ENCODE measurements at places on chromosomes 4 and X. TPM values are rescaled to one million over a fixed set of nuclear protein-coding genes. Genes with fewer than 3 reads are reported as not detected.
A peak's percentile ranks its signal among the peaks of the same experiment; 100 is the strongest.

DNA sequence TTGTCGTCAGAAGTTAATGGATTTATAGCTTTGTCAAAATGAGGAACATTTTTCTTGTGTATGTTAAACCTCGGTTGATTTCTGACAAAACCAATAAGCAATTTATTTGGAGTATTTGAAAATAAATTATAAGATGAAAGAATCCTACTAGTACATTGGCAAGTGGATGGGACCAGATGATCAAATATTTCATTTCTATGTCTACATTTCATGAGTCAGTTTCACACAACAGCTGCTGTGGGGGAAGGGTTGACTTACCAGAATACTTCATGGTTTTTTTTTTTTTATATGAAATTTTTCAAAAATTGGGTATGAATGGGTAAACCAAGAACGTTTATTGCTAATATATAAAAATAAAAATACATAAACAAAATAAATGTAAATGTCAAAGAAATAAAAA, 39.4 kb downstream of the RAPGEF2 start:
- no peak for DNase-seq

DNA sequence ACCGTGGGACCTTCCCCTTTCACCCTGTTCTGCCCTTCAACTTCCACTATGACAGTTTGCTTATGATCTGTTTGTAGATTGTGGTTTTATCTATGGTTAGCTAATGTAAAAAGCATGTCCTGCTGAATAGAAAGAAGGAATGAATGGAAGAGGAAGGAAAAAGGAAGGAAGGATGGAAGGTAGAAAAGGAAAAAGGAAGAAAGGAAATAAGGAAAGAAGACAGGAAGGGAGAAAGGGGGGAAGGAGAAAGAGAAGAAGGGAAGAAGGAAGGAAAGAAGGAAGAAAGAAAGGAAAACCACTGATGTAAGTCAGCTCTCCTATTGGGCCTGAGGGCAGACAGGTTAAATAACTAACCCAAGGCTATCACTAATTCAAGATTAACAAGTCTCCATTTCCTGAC, 319.1 kb upstream of the KLF3 start:
- DNase-seq = no peak

GRCh38 chr4:106869551-106869950, 166.6 kb downstream of the DKK2 start:
- DNase-seq = no peak

DNA sequence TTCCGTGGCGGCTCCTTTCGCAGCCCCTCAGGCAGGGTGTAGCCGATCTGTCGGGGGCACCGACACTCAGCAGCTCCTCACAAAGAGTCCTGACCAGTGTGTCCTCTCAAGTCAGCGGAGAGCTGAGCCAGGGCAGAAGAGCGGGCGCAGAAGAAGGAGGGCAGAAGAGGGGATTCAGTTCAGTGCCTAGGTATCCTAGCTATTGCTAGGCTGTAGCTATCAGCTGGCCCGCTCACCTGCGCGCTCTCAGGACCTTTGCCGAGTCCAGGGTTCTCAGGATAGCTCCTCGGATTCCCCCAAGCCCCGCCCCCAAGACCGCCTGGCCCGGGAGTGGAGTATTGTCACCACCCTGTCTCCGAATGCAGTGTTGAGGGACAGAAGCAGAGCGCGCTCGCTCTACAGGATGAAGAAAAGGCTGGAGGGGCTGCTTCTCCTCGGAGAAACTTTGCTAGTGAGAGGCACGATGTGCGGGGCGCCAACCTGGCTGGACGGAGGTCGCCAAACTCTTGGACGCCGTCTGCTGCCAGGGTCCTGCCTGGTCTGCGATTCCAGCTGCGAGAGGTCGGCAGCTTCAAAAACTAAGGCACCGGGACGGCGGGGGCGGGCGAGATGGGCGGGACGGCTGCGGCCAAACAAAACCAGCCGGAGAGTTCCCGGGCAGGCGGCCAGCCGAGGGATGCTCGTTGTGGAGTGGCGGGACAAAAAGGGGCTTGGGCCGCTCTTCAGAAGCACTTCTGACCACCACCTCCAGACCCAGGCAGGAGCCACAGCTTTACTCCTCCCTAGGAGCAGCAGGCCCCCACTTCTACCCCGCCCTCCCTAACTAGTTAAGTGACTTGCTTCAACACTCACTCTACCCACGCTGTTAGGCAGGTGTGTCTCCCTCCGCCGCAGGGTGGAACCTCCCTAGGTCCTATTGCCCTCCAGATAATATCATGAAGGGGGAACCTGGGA, at the start of gene XKRX:
Gene XKRX (minus strand): TSS at position 258 of the 954 bp plus-strand sequence. CDS start 613 bp downstream, outside the sequence.
- DNase-seq = peak; percentile 31

DNA sequence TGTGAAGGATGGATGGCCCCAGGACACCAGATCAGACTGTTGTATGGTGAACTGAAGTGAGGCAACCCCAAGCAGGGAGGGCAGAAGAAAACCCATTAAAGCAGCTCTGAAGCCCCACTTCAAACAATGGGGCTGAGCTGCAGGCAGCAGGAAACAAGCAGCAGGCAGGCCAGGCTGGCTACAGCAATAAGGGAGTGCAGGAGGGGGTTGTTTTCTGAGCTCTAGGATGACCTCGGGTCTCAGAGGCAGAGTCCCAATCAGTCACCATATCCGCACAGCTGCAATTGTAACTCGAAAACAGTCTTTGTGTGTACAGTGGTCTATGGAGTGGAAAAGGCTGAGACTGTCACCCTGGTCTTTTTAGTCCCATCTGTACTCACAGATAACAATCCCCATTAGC, 90.4 kb downstream of the COL4A6 start:
- no peak for DNase-seq

- DNase-seq = no peak
Observed at GRCh38 chr4:79584902-79585301, 176.9 kb upstream of the GK2 start.

DNA sequence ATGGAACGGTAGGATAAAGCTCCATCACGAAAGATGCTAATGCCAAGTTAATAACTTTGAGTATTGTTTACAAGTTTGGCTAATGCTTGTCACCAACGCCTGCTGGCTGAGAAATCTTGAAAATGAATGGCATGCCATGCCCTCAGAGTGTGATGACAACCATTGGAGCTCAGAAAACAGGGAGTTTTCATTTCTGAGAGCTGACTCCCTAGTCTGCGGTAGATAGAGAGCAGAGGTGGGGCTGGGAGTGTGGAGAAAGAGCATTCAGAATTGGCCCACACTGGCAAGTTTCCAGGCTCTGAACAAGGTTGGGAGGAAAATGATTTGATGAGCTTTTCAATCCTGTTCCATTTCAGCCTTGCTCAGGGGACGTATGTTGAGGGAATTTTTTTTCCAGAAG, 183.9 kb downstream of the CPEB2 start:
- no peak for DNase-seq

- DNase-seq = no peak
Observed at GRCh38 chrX:74250574-74250973, 53.4 kb upstream of the ZCCHC13 start.

DNA sequence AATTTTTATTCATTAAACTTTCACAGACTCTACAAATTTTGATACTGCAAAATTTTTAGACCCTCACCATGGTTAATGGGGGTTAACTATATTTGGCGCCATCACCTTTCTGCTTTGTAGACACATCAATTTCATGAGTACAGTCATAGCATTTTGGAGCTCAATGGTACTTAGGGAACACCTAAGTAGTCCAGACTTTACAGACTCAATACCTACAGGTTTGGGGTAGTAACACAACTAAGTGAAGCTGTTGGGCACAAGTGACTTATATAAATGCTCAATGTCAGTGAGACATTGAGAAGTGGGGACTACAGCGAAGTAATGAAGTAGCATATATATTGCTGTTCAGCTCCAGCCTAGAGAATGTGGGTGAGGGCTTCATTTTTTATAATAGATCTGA, 7.5 kb downstream of the GPRIN3 start:
- DNase-seq = no peak

DNA sequence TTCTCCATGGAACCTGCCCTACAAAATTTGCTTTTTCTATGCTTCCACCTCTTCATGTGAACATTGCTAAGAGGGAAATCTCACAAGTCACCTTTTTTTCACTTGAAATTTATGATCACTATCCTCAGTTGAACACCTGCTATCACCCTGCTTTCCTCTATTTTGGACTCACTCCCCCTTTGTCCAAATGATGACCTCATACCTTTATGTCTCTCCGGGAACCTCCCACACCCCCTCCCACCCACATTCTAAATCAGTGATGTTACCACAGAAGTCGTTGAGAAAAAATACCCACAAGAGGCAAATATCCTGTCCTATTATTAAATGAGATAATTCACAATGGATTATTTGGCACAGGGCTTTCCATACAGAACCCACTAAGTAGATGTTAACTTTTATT, 156.5 kb downstream of the RNF150 start:
- no peak for DNase-seq

- DNase-seq = no peak
Observed at GRCh38 chrX:130418066-130418465, 16.3 kb downstream of the RBMX2 start.

DNA sequence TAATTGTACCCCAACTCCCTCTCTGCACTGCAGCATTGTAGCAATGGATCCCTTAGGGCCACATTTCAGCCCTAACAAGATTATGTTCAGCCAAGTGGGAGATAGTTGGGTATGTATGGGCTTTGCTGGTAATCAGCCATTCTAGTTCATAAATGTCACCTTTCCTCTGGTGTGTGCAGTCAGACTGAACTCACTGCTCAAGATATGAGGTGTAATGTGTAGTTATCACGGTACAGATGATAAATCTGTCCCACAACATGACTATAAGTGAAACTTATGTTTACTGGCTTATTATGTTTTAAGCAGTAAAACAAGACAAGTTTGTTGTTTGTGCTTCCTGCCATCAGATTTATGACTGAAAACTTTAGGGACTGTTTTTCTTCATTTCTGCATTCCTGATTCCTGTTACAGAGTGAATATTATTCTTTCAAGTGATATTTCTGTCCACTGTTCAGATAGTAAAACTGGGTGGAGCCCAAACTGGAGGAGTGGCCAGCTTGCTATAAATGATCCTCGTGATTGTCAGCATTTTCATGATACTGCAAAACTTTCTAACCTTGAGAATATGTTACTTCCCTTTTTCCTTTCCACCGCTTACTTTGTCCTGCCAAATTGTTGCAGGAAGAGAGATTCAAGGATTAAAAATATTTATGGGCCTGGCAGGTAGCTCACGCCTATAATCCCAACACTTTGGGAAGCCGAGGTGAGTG, 44.9 kb downstream of the ANAPC4 start:
- DNase-seq = no peak

DNA sequence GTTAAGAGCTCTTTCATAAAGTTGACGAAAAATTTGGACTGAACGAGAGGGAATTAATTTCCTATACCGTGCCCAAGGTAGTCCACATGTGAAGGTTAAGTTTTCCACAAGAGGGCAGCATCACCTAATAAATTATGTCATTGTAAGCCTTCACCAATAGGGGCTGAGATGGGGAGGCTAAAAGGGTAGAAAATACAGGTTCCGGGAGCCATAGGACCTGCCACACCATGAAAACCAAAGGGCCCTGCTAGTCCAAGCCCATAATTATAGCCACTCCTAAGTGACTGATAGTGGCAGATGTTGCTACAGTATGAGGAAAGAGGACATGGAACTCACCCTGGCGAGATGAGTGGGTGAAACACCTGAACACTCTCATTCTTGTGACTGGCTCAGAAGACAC, 122.2 kb downstream of the SHROOM4 start:
- no peak for DNase-seq

DNA sequence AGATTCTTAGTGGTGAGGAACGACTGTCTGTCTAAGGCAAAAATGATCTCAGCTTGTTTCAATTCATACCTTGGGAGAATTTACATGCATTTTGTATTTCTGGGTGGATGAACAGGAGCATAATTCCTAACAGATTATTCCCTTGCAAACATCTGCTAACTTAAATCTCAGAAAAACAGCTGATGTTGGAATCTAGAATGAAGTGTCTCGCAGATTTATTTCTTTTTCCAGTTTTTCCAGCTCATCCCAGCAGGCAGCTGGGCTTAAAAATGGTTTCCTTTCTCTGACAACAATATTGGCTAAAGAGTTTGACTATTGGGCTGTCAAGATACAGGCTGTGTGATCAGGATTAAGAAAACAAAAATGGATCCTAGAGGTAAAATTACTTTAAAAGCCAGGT, 1.1 kb downstream of the LNX1 start:
- no peak for DNase-seq

- DNase-seq = no peak
Observed at GRCh38 chr4:75107755-75108612, 175.1 kb downstream of the PARM1 start.

GRCh38 chr4:1683261-1683735, 815 bp downstream of the FAM53A start:
- peak; percentile 72 for DNase-seq

DNA sequence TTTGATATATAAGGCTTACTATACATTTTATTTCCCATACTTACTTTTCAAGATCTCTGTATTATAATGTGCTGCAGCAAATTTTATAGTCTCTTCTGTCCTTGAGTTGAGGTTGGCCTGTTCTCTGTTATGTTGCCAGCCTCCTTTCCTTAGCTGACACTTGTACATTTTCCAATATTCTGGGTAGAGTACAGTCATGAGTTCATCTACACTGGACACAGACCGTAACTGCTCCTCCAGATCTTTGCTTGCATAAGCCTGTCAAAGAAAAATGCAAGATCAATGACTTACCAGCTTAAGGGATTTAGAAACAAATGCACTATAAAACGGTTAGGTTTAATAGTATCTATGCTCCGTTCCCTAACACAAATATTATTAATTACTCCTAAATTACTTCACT, 63.2 kb downstream of the VEGFC start:
- no peak for DNase-seq

GRCh38 chrX:47633689-47634590, 4.2 kb upstream of the CFP start:
- no peak for DNase-seq

DNA sequence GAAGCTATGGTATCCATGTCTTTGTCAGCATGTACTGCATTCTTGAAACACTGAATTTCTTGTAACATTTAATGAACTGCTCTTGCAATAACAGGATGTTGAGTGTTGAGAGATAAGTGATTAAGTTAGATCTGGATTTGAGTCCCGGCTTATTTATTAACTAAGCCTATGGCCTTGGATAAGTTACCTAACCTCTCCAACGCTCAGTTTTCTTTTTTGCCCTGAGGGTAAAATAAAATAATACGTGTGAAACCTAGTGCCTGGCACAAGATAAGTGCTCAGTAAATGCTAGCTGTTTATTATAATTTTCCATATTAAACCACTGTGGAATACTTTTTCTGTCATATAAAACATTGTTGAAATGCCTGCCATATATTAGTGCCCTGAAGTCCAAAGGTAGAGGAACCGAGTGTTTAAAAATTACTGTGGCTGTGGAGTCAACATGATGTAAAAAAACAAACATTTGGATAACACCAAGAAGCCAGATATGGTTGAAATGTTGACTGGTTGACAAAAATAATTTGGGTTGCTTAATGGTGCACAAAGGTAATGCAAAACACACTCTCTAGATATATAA, 58.6 kb upstream of the ALB start:
- no peak for DNase-seq

- DNase-seq = no peak
Observed at GRCh38 chr4:128347175-128347868, 59.7 kb upstream of the PGRMC2 start.

- DNase-seq = no peak
Observed at GRCh38 chr4:162010362-162010761, 153.4 kb downstream of the FSTL5 start.

GRCh38 chr4:55410431-55410830, 14.7 kb downstream of the TMEM165 start:
- no peak for DNase-seq

The RTL5 gene
- 0.91 TPM for total RNA-seq

The S100G gene
- not detected for total RNA-seq

The RNF150 gene
- 3.5 TPM for total RNA-seq

The TECRL gene
- total RNA-seq = 47.9 TPM

The DCAF8L2 gene
- total RNA-seq = not detected

The NCAPG gene
- 0.40 TPM for total RNA-seq

The CT45A3 gene
- not detected for total RNA-seq

The MAGEC2 gene
- not detected for total RNA-seq
